SK-N-MC (cell line): ENCODE measurements at places on chromosomes 5 and 9.

DNA sequence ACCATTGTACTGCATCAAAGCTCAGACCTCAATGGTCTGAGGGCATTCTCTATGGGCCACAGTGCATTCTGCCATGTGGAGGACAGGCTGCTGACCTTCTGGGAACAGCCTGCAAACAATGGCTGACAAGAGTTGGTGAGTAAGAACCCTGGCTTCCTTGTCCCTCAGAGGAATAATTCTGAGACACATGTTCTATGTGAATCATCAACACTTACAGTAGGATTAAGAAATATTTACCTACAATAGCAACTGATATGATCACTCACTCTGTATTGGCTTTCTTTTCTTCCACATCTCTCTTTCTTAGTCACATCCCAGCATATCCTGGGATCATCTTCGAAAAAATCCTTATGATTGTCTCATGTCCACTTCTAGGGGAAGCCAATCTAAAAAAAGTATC lies 306.5 kb upstream of the ITGA1 start:
- DNase-seq = no peak

DNA sequence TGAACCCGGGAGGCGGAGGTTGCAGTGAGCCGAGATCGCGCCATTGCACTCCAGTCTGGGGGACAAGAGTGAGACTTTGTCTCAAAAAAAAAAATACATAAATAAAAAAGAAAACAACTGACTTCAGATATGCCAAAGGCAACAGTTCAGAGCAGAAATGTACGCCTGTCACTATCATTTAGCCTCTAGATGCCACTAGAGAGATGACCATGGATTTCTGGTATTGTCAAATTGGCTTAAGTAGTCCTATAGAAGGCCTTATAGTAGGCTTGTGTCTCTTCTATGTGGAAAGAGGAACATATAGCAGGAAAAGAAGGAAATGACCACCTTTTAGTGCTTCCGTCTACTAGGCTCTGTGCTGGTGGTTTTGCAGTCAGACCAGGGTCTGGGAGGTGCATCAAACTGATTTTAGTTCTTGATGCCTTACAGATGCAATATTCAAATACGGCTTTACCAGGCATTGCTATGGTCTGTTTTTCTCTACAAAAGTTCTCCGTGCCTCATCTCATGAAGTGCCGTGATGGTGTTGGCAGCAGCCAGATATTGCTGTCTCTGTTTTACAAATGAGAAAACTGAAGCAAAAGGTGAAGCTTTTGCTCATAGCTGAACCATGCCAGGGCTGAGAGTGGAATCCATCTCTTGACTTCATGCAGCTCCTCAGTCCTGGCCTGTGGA lies 17.2 kb downstream of the AGXT2 start:
- DNase-seq = no peak

DNA sequence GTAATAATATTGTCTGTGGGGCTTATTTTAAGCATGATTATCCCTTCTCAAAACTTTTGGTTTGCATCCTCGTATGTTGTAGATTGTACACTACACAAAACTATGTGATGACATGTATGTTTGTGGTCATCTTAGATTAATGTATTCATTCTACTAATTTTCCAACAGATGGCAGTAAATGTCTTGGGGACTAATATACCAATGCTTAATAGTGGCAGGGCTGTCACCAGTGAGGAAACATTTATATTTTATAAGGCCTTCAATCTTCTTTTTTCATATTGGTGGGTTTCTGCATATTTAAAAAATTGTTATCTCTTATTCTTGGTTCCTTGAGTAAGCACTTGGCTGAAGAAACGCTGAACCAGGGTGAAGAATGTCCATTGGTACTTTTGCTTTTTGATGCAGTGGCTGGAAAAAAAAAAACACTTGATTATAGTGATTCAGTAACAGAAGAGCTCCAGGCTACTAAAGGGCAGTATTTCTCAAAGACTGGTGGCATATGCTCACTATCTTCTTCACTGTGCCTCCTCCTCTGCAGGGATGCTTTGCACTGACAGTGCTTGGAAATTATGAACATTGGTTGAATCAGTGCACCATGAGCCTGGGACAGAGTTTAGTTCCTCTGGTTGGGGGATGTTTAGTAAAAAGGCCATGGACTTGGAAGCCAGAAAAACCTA lies 530.3 kb downstream of the RASEF start:
- DNase-seq = no peak

DNA sequence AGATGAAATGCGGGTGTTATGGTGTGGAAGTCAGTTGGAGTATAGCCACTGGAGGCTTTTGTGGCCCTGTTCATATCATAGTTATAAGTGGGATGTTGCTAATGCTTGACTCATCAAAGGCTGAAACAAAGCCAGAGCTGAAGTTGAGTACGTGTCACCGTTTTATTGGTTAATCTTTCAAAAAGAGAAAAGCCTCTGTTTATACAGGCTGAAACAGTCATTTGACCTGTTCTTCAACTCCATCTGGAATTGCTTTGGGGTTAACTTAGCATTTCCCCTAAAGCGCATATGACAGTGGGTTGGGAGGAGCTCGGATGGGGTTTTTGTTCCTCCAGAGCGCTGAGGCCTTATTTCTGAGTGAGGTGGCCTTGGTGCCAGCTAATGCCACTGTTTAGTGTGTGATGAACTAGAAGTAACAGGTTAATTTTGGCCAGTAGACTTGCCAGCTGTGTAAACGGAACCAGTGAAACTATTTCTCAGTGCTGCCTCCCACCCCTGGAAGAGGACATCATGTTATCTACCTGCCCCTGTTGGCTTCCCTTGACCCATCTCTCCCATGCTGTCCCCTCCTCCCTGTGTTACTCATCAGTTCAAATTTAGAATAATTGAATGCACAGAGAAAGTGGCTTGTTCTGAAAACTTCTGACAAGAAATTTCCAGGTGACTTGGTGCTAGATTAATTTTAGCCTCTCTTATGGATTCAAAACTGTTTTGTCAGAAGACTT lies 34.2 kb downstream of the MTAP start:
- no peak for DNase-seq

DNA sequence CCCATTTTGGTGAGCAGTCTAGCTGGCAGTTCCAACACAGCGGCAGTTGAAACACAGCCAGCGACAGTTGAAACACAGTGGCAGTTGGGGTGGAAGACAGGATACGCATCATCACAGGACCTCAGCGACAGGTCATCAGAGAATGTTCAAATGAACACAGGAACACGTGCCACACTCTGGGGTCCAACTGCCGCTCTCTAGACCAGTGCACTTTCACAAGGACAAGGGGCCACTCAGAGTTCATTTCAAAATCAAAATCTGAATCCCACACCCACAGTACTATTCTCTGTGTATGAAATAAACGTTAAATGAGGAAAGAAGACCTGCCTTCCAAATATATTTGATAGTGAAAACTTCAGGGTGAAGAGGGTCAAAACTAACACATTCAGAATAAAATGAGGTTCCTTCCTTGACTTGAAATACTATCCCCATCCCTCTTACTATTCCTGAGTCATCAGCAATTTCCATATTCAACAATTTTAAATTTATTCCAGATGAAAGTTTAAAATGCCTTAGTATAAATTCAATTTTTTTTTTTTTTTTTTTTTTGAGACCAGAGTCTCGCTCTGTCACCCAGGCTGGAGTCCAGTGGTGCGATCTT lies 53.0 kb upstream of the SIMC1 start:
- DNase-seq = no peak

DNA sequence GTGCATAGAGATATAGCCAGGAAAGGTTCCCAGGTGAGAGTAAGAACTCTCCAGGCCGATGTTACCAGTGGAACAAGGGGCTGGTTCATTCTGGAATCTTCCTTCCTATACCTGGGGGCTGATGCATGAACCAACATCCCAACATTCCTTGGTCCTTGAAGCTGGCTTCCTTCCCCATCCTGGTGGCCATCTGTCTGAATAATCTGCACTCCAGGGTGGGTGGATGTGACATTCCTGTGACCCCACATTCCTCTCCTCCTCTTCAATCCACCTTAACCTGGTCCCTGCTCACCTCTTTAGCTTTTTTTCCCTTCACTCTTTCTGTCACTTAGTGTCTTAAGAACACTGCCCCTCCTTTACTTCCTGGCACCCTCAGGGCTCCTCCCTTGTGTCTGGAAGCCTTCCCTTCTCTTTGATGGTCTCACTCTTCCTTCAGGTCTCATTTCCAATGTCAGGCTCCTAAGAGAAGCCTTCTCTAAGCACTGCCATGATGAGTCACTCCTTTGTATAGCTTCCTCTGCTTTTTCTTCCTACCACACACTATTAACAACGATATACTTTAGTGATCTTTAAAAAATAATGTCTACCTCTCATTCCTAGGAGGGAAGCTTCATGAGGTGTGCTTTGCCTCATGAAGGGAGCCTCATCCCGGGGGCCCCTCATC lies 80.3 kb downstream of the BOD1 start:
- no peak for DNase-seq

- DNase-seq = no peak
Measured at GRCh38 chr5:16866795-16867576, 69.1 kb downstream of the MYO10 start.

DNA sequence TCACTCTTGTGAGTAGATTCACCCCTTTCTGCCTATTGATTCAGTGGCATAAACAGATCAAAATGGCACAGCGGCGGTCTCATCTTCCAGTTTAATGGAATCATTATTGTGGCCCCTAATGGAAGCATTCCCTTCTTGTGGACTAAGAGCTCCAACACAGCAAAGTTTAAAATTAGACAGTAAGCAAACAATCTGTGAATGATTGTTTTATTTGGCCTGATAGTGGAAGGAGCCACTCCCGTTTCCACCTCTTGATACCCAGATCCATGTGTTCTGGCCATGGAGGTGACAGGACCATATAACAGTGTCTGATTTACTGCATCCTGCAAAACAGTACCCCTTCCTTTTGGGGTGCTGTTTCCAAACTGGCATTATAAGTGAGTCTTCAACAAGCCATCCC lies 41.2 kb upstream of the BARX1 start:
- DNase-seq = no peak

DNA sequence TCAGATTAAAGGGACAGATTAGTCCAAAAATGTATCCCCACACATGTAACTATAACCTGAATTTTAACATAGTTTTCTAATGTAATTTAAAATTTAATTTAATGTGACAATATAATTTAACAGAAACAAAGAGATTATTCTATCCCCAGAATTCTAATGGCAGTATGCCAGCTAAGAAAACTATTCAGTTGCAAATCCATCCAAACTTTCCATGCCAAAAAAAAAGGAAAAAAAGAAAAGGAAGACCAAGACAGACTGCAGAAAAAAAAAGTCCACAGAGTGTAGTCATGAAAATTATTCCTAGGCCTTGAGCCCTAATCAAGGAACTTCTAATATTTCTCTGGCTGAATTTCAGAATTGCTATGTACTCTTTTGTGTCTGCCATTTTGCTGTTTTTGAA lies 217.6 kb downstream of the CDH18 start:
- DNase-seq = no peak

- no peak for DNase-seq
Measured at GRCh38 chr9:69951411-69951810, 92.2 kb upstream of the MAMDC2 start.

- DNase-seq = no peak
Measured at GRCh38 chr5:77832938-77833337, 56.8 kb upstream of the TBCA start.

DNA sequence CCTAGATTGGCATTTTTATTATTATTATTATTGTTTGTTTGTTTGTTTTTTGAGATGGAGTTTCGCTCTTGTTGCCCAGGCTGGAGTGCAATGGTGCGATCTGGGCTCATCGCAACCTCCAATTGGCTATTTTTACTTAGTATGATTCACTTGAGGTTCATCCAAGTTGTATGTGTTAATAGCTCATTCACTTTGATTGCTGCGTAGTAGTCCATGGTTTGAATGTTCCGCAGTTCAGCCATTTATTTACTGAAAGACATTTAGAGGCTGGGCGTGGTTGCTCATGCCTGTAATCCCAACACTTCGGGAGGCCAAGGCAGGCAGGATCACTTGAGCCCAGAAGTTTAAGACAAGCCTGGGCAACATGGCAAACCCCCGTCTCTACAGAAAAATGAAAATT lies 22.6 kb upstream of the MELK start:
- DNase-seq = no peak

GRCh38 chr5:125536582-125536981 lies 790.1 kb upstream of the ZNF608 start:
- no peak for DNase-seq

GRCh38 chr9:114694146-114694545 lies 12.2 kb upstream of the TEX48 start:
- DNase-seq = no peak

- no peak for DNase-seq
Measured at GRCh38 chr5:91162534-91163381, 220.4 kb downstream of the ARRDC3 start.

DNA sequence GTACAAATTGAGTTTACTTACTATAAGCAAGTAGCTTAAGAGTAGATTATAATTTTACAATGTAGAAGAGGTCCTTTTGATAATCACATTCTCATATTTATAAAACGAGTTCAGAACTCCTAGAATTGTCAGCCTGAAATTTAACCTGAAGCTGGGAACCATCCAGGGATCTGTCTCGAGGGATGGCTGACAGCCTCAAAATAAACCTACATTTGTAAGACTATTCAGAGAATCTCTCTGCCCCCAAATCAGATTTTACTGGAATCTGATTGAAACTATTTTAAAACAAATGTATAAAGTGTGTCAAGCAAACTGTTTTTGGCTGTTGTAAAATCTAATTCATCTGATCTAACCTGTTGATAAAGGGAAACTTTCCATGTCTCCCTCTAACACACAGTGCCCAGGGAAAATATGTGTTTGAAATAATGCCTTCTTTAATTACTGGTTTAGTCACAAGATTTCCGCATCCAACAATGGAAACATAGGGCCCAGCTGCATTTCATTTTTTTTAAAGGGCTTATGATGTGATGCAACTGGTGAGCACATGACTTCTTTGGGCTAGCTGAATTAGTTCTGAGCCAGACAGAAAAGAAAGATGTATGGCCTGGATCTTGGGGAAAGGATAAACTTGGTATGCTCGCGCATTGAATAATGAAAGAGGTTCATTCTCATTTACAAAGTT lies 30.3 kb downstream of the SLC25A46 start:
- DNase-seq = no peak

DNA sequence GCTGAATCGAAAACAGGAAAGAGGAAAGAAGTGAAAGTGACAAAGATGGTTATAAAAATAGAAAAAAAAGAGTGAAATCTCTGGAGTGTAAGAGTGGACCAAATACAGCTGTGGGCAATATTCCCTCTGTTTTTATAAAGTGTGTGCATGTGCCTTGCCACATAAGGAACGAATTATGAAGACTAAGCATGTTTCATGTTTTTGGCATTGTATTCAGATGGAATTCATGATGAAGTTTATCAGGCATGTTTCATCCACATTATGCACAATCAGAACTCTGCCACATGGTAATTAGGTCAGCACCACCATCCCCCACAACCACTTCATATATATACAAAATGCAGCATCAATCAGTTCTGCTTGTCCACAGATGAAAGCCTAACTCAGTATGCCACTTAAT lies 348.0 kb downstream of the ZNF608 start:
- no peak for DNase-seq

GRCh38 chr5:50476549-50476948 lies 35.5 kb upstream of the EMB start:
- no peak for DNase-seq

GRCh38 chr9:125523681-125524080 lies 183.3 kb downstream of the MAPKAP1 start:
- no peak for DNase-seq
